Activated CD4-positive, alpha-beta T cell treated with anti-CD3 and anti-CD28 coated beads, Interleukin-2, amount 10 ng/mL, durations not matched to agents 24 days and 14 days (primary cell): ENCODE measurements at places on chromosomes 2 and 18. TPM values are rescaled to one million over a fixed set of nuclear protein-coding genes. Genes with fewer than 3 reads are reported as not detected.

GRCh38 chr18:27582760-27583412 is 397.8 kb upstream of the CHST9 start:
- H3K27ac ChIP-seq = no peak overlapping the region
- no peaks in the 10 kb centered on the region for H3K4me1 ChIP-seq
- H3K4me3 ChIP-seq = no peak overlapping the region
- no peak for DNase-seq

Gene PDE1A
- total RNA-seq = not detected in 2 replicates

Gene AFF3
- 5.7 and 5.9 TPM in 2 replicates for total RNA-seq

GRCh38 chr18:48771641-48772375 is 179.0 kb downstream of the SMAD7 start:
- DNase-seq = no peak
- H3K27ac ChIP-seq = no peak overlapping the region
- no peak overlapping the region for H3K4me3 ChIP-seq
- no peaks in the 10 kb centered on the region for H3K36me3 ChIP-seq
- no peaks in the 10 kb centered on the region for H3K27me3 ChIP-seq
- H3K4me1 ChIP-seq = no peaks in the 10 kb centered on the region

- no peak overlapping the region for H3K27ac ChIP-seq
- H3K27me3 ChIP-seq = no peaks in the 10 kb centered on the region
- H3K4me1 ChIP-seq = no peaks in the 10 kb centered on the region
- no peaks in the 10 kb centered on the region for H3K36me3 ChIP-seq
- DNase-seq = no peak
- H3K4me3 ChIP-seq = no peak overlapping the region
Measured at GRCh38 chr2:56534321-56534720, 350.5 kb downstream of the CCDC85A start.

GRCh38 chr18:35500113-35500512 is 2.4 kb upstream of the INO80C start:
- no peak overlapping the region for H3K4me3 ChIP-seq
- no peak overlapping the region for H3K27ac ChIP-seq
- DNase-seq = no peak

Gene SP5
- 0.09 TPM in 1 of 2 replicates, not detected in the other for total RNA-seq

- H3K27me3 ChIP-seq = peaks cover 5% of the 10 kb centered on the region
- peaks cover 9% of the 10 kb centered on the region for H3K36me3 ChIP-seq
- no peak for DNase-seq
- peaks cover 29% of the 10 kb centered on the region for H3K4me1 ChIP-seq
Measured at GRCh38 chr18:26227051-26227670, 916 bp downstream of the TAF4B start.

- H3K27me3 ChIP-seq = no peaks in the 10 kb centered on the region
- no peak for DNase-seq
- H3K36me3 ChIP-seq = no peaks in the 10 kb centered on the region
- H3K4me1 ChIP-seq = no peaks in the 10 kb centered on the region
- no peak overlapping the region for H3K4me3 ChIP-seq
- no peak overlapping the region for H3K27ac ChIP-seq
Measured at GRCh38 chr2:124248386-124248785, 223.3 kb downstream of the CNTNAP5 start.

DNA sequence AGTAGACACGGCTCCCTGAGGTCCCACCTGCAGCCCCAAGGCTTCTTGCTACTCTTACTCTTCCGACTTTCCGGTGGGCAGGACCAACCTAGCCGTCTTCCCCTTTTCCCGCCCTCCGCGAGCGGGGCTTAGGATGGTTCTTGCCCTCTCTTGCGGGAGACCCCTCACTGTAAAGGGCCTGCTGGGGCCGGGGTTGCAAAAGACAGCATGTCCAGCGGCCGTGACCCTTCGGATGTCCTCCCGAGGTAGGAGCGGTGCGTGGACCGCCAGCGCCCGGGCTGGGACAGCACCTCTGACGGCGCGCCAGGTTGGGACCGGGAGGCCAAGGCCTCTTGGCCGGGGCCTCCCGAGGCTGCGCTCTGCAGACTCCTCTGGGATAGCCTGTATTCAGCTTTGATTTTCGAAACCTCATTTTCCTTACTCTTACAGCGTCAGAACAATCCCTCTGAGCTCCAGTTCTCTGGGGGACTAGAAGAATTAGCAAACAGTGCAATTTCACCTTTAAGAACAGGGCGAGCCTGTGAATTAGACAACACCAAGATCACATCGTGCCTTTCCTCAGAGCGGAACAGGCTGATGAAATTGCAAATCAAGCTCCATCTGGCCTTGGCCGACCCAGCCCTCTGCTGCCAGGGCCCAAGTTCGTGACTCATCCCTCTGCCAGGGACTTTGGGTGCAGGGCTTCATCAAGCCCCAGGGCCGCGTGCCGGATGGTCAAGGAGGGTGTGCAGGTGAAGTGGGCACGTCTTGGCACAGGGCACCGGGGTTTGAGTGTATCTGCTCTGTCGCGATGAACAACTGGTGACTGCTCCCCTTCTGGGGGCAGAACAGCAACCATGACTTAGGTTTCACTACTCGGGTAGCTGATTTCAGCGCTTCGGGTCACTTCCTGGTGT is 777 bp downstream of the MOCOS start:
- H3K36me3 ChIP-seq = no peaks in the 10 kb centered on the region

Gene SP140
- total RNA-seq = 236 and 241 TPM in 2 replicates

Gene CCDC85A
- total RNA-seq = not detected in 2 replicates

GRCh38 chr2:178484245-178485041 is 4.2 kb downstream of the PLEKHA3 start:
- no peak for DNase-seq
- H3K4me1 ChIP-seq = peaks cover 31% of the 10 kb centered on the region
- H3K27ac ChIP-seq = no peak overlapping the region
- no peaks in the 10 kb centered on the region for H3K27me3 ChIP-seq
- no peak overlapping the region for H3K4me3 ChIP-seq

Gene KATNAL2
- total RNA-seq = 0.40 TPM in 1 of 2 replicates, not detected in the other

DNA sequence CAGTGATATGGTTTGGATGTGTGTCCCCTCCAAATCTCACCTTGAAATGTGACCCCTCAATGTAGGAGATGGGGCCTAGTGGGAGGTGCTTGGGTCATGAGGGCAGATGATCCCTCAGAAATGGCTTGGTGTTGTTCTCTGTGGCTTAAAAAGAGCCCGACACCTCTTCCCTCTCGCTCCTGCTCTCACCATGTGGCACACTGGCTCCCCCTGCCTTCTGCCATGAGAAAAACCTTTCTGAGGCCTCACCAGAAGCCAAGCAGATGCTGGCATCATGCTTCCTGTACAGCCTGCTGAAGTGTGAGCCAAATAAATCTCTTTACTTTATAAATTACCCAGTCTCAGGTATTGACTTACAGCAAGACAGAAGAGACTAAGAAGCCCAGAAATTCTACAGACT is 357.1 kb downstream of the NRXN1 start:
- H3K4me1 ChIP-seq = no peaks in the 10 kb centered on the region
- no peak overlapping the region for H3K27ac ChIP-seq
- no peak overlapping the region for H3K4me3 ChIP-seq
- no peaks in the 10 kb centered on the region for H3K27me3 ChIP-seq
- DNase-seq = no peak

GRCh38 chr2:144592500-144593256 is 72.8 kb upstream of the ZEB2 start:
- H3K27me3 ChIP-seq = peaks cover 9% of the 10 kb centered on the region
- H3K4me3 ChIP-seq = no peak overlapping the region
- peaks cover 3% of the 10 kb centered on the region for H3K4me1 ChIP-seq

GRCh38 chr18:13007248-13007560 is 16.0 kb downstream of the CEP192 start:
- H3K4me1 ChIP-seq = peaks cover 14% of the 10 kb centered on the region
- H3K4me3 ChIP-seq = no peak overlapping the region
- H3K36me3 ChIP-seq = peaks cover 32% of the 10 kb centered on the region
- no peak for DNase-seq
- peak overlapping the region; percentile 34 for H3K27ac ChIP-seq

DNA sequence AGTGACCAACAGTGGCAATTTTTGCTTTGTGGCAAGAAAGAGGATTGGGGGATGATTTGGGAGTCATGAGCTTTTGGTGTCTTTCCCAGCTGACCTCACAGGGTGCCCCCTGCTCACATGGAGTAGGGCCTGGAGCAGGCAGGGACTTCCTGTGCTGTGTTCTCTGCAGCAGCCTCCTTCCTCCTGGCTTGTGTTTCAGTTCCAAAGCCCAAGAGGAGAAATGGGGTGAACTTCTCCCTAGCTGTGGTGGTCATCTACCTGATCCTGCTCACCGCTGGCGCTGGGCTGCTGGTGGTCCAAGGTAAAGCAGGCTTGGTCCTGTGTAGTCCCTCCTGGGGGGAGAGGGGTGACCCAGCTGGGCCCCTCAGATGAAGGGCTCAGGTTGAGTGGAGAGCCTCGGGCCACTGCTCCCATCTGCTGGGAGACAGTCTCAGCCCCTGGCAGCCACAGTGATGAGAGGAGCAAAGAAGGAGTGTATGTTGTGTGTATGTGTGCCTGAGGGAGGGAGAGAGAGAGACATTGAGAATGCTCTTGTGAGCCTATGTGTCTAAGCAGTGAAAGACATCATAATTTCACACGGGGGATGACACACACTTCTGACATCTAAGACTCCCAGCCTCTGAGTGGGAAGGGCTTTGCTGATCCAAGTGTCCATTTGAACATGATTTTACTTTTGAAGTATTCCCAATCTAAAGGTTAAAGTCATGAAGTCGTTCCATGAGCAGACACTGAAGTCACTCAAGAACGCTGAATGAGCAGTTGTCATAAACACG is 27.2 kb downstream of the MARCO start:
- no peak overlapping the region for H3K27ac ChIP-seq
- H3K4me1 ChIP-seq = no peaks in the 10 kb centered on the region
- H3K27me3 ChIP-seq = peaks cover 2% of the 10 kb centered on the region
- H3K36me3 ChIP-seq = no peaks in the 10 kb centered on the region
- peak; percentile 39 for DNase-seq

- H3K36me3 ChIP-seq = no peaks in the 10 kb centered on the region
- H3K4me3 ChIP-seq = no peak overlapping the region
- no peak for DNase-seq
- no peak overlapping the region for H3K27ac ChIP-seq
Measured at GRCh38 chr2:71926089-71926447, 221.6 kb downstream of the CYP26B1 start.

DNA sequence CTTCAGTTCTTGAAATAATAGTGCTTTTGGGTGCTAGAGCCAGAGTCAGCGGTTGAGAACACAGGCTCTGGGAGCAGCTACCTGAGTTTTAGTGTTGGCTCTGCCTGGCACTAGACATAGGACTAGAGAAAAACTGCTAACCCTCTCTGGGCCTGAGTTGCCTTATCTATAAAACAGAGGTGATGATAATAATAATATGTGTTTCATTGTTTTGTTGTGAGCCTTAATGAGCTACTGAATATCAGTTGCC is 391.7 kb downstream of the PTPRM start:
- no peaks in the 10 kb centered on the region for H3K36me3 ChIP-seq
- peaks cover 22% of the 10 kb centered on the region for H3K4me1 ChIP-seq
- H3K27ac ChIP-seq = peak overlapping the region; percentile 85
- no peak for DNase-seq
- no peaks in the 10 kb centered on the region for H3K27me3 ChIP-seq
- peak overlapping the region; percentile 58 for H3K4me3 ChIP-seq
